Stimulated activated CD4-positive, alpha-beta T cell treated with anti-CD3 and anti-CD28 coated beads, Interleukin-12 subunit alpha, Interleukin-12 subunit beta, amount 100 ng/mL, for 24 hours (primary cell): ENCODE measurements at places on chromosomes 1 and 21.

GRCh38 chr1:32404946-32405345, 10.7 kb upstream of the BSDC1 start:
- DNase-seq, result no peak

GRCh38 chr1:13560541-13560940, 23.1 kb upstream of the PDPN start:
- DNase-seq, result no peak

DNA sequence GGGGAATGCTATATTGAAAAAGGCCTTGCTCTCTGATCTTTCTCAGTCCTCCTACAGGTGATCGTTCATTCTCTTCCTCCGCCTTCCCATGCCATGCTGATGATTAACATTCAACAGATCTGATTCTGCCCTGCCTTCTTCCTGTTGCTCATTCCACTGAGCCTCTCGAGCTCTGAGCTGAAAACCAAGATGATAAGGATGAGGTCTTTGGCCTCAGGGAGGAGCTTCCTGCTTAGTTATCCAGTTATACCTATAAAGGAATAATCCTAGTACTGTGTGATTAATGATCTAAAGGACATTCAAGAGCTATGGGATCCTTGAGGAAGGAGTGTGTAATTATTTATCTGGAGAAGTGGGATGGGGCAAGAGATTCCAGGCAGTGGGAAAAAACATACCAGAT, 25.2 kb upstream of the MAP3K7CL start:
- no peak for DNase-seq

- no peak for DNase-seq
Observed at GRCh38 chr1:86489242-86489878, 20.6 kb downstream of the CLCA1 start.

- DNase-seq, result no peak
Observed at GRCh38 chr1:60273185-60273584, 199.6 kb upstream of the C1orf87 start.

- DNase-seq, result no peak
Observed at GRCh38 chr1:65527190-65527589, 106.7 kb downstream of the LEPR start.

- DNase-seq, result no peak
Observed at GRCh38 chr1:23209770-23210169, 7.5 kb downstream of the HTR1D start.

GRCh38 chr1:52544665-52545525, 8.0 kb downstream of the TUT4 start:
- no peak for DNase-seq

- no peak for DNase-seq
Observed at GRCh38 chr1:41915786-41916571, 2.7 kb downstream of the HIVEP3 start.

- DNase-seq, result no peak
Observed at GRCh38 chr1:190832511-190832910, 354.8 kb upstream of the BRINP3 start.
